A549 treated with DMSO at 1 μM for 4 hours (cell line): ENCODE measurements at places on chromosomes 1 and 21. TPM values are rescaled to one million over a fixed set of nuclear protein-coding genes. Genes with fewer than 3 reads are reported as not detected.

Gene IFI44L
- 0.02 to 0.09 TPM (median 0.02 TPM) in 3 of 5 replicates, not detected in the others for total RNA-seq

Gene CALML6
- total RNA-seq, result 0.20 to 0.28 TPM (median 0.24 TPM) in 5 replicates

Gene ANGPTL3
- not detected in 5 replicates for total RNA-seq

Gene F13B
- total RNA-seq, result 0.05 to 0.13 TPM in 2 of 5 replicates, not detected in the others

Gene CR1L
- total RNA-seq, result not detected in 5 replicates

Gene LCE7A
- total RNA-seq, result not detected in 5 replicates

Gene USH2A
- total RNA-seq, result not detected in 5 replicates

Gene BTG2
- 9.3 to 17.7 TPM (median 13.2 TPM) in 5 replicates for total RNA-seq

Gene GBP5
- total RNA-seq, result 0.02 to 0.10 TPM (median 0.03 TPM) in 3 of 5 replicates, not detected in the others

Gene C1orf87
- total RNA-seq, result not detected in 5 replicates

Gene C8A
- not detected in 5 replicates for total RNA-seq
